ENCODE measurements at places on chromosomes 1 and 21.
A peak's percentile ranks its signal among the peaks of the same experiment; 100 is the strongest.

DNA sequence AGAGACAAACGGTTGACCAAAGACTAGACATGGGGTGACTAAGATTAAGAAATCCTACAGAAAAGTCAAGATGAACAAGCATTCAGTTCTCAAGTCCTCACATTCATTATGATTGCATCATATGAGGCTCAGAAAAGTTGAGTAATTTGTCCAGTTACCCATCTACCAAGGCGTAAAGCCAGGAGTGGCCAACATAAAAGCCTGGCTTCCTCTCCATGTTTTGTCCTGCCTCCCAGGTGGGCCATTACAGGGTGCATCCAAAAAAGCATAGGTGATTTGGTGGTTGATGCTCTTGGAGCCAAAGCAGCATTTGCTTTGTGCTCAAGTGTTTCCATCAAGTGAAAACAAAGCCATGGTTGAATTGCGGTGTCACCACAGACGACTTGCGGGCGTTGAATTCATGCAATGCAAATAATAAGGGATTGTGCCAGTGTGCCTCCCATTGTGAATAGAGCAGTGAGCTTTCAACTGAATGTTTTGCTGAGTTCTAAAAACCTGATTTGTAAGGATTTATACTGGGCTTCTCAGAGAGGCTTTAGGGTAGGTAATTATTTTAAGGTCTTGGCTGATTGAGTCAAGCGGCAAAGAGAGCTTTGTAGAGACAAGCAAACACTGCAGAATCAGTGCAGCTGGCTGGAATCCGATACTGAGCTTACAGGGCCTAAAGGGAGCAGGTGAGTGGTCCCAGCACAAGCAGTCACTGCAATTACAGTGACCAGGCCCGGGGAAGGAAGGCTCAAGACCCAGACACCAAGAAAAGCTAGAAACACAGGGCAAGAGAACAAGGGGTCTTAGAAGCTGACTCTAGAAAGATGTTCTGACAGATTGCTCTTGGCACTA lies 54.1 kb downstream of the KCNJ15 start:
- no peak for DNase-seq

DNA sequence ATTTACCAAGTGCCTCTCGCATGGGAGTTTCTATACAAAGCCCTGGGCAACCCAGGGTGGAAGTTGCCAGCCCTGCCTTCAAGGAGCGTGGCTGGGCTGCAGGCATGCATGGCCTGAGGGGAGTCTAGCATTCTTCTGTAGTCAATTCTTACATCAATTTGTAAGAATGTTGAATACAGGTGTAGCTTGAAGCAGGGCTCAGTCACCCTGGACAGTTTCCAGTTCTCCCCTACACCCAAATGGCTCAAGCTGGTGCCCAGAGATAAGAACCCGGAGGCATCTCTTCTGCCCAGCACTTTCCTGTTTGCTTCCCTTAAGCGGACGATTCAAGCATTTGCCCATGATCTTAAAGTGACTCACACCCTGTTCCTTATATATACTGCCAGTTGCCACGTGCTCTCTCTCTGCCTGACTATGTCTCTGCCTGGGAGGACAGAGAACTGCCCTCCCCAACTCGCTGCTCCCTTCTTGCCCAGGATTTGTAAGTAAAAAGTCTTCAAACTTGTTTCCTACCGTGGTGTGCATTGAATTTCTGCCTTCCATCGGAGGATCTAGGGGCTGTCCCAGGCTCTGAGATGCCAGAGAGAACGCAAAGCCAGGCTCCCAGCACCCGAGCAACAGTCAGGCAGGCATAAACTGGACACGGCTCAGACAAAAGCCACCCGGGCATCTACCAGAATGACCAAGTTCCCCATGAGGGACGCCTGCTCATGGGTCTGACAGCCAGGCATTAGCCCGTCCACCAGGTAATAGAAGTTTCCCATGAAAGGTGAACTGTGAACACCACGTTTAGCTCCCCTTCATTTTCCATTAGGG lies 50.9 kb upstream of the AJAP1 start:
- DNase-seq = no peak

GRCh38 chr1:65729259-65729658 lies 63.4 kb upstream of the PDE4B start:
- no peak for DNase-seq

GRCh38 chr1:174800216-174800851 lies 199.4 kb upstream of the CACYBP start:
- DNase-seq = no peak

DNA sequence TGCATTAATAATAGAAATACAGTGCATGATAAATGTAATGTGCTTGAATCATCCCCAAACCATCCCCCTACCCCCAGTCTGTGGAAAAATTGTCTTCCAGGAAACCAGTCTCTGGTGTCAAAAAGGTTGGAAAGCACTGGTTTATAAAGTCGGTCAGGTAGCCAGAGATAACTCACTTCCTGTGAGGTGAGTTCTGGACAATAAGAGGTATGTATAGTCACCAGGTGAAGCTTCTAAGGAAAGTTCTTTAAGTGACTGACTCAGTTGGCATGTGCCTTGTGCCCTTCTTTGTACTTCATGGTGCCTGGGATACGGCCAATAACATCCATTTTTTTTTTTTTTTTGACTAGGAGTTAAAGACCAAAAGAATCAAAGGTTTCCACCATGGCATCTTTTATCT lies 103.7 kb downstream of the GPATCH2 start:
- DNase-seq = no peak

DNA sequence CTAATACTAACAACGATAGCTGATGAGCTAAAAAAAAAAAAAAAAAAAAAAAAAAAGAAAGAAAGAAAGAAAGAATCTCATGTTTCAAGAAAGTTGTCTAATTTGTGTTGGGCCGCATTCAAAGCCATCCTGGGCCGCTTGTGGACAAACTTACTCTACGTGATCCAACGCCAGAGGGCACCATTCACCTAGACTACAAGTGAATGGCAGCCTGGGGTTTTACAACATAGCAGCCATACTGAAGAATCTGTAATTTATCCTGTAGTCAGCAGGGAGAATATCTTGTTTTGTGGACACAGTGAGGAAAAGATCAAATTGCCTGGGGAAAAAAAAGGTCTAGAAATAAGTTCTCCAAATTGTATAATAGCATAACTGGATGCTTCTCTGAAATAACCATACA lies 47.0 kb downstream of the CYP2J2 start:
- no peak for DNase-seq

DNA sequence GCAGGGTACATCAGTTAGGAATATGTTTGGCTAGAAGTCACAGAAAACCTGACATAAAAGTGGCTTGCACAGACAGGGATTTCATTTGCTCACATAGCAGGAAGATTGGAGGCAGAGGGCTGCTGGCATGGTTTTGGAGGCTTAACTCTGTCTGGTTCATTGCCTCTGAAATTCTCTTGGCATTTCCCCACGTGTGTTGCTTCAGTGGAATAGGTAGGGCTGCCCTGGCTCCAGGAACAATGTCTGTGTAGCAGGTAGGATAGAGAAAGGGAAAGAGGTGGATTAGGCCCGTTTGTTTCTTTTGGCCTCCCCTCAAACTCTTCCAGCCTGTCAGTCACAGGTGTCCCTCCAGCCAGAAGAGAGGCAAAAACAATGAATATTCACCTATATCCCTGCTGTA lies 20.5 kb upstream of the SIPA1L2 start:
- no peak for DNase-seq

DNA sequence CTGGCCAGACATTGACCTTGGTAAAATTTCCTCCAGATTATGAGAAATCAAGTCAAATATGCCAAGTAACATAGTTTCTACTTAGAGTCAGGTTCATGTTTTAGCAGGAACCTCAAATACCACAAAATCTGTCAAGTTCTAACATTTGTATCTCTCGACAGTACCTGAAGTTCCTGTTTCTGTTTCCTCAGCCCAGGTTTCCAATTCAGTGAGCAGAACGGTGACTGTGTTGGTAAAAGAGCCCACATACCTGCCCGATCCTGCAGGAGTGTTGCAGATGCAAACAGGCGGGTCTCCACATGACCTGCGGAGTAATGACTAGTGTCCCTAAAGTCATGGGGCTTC lies 57.9 kb upstream of the LGALS8 start:
- no peak for DNase-seq

DNA sequence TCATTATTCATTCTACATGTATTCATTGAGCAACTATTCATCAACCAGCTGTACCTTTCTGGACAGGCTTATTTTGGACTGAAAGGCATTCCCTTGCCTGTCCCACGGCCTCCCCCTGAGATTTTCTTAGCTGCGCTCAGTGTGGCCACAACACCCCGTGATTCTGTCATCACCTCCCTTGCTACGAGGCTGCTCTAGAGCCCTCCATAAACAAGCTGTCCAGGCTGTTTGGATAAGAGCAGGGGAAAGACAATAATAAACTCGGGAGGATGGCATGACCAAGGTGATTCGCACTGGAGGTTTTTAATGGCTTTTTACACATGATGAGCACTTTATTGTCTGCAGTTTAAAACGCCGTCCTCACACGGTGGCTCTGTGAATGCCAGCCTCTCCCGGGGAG lies 139.7 kb downstream of the ROR1 start:
- no peak for DNase-seq

- DNase-seq = no peak
Measured at GRCh38 chr1:30748098-30748698, 9.4 kb downstream of the LAPTM5 start.

GRCh38 chr1:30404341-30404740 lies 319.0 kb downstream of the MATN1 start:
- no peak for DNase-seq

DNA sequence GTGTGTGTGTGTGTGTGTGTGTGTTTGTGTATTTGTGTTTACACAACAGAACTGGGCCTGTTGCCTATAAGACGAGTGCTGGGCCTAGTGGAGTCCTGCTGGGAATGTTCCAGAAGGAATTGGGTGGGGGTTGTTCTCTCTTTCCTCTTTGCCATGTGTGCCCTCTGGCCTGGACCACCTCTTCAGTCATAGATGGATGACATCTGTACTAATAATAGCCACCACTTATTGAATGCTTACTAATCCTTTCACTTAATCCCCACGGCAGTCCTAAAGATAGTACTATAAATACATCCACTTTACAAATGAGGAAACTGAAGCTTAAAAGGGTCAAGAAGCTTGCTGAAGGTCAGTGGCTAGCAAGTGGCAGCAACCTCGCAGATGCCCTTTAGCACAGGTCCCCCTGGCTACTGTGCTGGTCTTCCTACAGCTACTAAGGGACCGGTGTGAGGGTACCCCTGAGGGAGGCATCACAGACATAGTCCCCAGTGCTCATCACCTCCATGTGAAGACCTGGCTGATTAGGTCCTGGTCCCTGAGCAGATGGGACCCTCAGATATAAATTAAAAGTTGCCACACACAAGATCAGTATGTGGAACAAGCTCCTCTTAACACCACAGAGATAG lies 55.2 kb upstream of the KIF1B start:
- no peak for DNase-seq

GRCh38 chr1:46464915-46465314 lies 24.7 kb upstream of the DMBX1 start:
- no peak for DNase-seq

DNA sequence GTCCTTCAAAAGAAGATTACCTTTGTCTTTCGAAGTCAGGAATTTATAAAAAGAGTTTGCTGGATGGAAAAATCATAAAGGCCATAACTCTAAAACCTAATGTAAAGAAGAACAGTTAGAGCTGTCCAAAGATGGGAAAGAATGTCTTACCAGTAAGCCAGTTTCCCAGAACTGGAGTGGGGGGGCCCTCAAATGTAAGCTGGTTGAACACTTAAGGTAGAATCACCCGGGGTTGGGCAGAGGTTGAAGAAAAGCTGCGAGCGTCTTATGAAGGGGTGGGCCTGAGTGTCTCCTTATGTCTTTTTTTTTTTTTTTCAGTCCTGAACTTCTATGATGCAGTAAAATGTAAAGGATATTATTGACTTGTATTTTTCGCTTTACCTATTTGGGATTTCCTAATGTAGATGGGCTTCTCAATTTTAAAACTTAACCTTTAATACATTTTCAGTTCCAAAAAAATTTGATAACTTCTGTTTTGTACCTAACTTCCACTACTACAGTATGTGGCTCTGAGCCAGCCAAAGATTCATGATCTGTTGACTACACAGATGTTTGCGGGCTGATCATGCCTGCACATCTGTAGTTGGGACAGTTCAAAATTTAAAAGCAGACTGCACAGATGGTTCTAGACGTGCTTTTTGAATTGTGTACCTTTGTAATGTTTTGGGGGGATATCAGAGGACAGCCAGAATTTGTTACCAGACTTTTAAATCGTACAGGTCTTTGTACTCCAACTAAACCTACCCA lies 43.6 kb downstream of the NFYC start:
- no peak for DNase-seq

- no peak for DNase-seq
Measured at GRCh38 chr1:102110586-102110985, 113.9 kb upstream of the OLFM3 start.

- peak; percentile 90 for DNase-seq
Measured at GRCh38 chr1:12177999-12178441, 11.2 kb downstream of the TNFRSF1B start.

DNA sequence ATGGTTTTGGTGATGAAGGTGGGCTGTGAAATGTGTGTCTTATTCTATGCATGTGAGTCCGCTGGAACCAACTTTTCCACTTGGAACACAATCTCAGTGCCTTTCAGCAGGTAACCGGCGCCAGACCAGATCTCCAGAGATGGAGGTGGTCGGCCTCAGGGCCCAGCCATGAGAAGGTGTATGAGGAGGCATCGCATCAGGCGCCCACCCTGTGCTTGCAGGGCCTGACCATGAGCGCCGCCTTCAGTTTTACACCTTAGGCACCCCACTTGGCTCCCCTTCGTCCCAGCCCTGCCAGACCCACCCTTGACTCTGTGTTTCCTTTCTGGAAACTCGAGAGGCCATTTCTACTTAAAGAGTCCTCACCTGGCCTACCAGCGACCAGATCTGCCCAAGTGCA lies 48.6 kb upstream of the ATF3 start:
- DNase-seq = no peak

GRCh38 chr1:76864383-76864782 lies 2.9 kb upstream of the ST6GALNAC5 start:
- no peak for DNase-seq

GRCh38 chr1:169874229-169874628 lies 19.5 kb downstream of the SCYL3 start:
- DNase-seq = no peak

DNA sequence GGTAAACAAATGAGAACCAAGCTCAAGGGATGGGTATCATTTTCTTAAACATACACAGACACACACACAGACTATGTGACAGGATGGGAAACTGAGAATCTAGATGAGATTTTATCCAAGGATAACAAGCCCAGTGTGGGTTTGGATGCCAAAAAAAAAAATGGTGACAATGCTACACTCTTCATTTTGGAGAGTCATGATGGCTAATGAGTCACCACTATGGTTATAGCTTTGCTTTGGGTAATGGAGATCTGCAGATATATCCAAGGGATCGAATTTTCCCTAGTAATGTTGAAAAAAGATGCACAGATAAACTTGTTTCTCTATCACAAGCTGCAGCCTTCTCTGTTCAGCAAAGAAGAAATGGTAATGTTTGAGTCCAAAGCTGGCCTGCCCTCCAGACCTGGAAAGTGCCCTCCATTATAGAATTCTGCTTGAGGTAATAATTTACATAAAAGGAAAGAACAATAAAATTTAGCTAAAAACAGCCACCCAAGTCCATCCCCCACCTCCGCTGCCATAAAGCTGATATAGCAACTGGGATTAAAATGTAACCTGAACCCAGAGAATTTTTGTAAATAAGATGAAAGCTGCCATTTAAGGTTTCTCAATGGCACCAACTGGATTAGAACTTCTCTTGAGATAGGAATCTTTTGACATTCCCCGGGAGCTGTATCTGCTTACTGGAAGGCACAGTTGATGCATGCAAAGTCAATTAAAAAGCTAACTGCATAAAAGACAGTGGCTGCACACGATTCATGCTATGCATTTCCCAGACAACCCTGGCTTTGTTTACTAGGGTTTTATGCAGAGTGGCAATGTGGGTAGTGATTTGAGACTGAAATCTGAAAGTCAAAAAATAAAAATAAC lies 395.2 kb upstream of the LYPLAL1 start:
- no peak for DNase-seq

Measured in activated CD8-positive, alpha-beta memory T cell treated with anti-CD3 and anti-CD28 coated beads for 48 hours (primary cell).